Stimulated activated CD4-positive, alpha-beta T cell treated with anti-CD3 and anti-CD28 coated beads, TNF-alpha, amount 100 ng/mL, for 1 hour (primary cell): ENCODE measurements at places on chromosomes 13 and 19.

DNA sequence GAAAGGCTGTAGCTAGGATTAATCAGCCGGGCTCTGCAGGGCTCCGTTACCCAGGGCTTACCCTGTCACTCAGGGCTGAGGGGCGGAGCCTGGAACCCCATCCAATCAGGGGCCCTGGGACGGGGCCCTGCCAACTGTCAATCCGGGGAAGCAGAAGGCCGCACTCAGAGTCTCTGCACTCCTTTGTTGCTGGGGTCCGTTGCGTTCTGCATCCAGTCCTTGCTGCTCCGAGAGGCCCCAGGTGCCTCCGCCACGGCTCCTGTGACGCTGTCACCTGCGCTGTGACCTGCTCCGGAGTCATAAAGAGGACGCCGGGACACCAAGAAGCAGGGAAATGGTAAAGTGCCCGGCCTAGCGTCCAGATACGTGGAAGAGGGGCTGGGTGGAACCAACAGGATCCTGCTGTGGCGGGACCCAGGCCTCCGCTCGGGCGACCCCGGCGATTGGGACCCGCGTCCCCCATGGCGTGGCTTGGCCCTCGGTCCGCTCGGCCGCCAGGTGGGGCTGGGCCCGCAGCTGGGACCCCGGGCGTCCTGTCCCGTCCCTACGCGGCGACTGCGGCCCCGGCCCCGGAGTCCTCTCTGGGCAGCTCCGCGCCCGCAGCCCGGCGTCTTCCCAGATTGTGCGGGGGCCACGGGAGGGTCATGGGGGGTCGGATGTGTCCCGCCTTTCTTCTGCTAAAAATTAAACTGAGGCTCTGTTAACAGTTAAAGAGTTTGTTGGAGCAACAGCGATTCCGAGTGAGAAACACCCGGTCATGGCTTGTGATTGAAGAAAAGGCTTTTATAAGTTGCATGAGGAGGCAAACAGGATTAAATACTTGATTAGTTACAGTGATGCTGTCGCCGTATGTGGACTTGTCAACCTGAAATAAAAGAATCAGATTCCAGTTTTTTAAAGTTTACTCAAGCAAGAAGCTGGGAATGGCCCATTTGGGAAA lies at the start of gene ZNF491:
Gene ZNF491, plus strand, starts transcription at position 133 of the 940 bp plus-strand sequence. CDS start 7,431 bp downstream, outside the sequence.
- DNase-seq: peak; percentile 55

DNA sequence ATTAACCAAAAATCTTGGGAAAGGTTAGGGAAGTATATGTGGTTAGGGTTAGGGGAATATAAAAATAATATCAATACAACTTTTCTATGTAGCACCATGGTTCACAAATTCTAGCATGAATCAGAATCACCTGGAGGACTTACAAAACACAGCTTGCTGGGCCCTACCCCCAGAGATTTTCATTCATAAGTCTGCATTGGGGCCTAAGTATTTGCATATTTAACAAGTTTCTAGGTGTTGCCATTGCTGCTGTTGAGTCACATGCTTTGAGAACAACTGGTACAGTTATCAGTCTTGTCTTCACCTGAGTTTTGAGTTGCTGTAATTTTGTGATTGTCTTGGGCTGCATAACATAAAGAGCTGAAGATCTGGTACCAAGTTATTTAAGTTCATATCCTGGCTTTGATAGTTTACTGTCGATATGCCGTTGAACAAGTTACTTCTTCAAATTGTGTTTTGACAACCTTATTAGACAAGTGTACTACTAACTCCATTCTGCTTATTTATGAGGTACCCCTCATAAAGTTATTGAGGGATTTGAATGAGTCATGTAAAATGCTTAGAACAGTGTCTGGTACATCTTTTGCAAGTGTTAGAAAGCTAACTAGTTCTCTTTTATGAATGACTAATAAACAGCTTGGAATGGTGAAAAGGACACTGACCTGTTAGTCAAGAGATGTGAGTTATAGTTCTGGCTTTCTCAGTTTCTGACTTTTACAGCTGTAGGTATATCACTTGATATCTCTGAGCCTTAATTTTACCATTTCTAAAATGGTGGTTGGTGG lies 132.9 kb downstream of the PAN3 start:
- DNase-seq: no peak

DNA sequence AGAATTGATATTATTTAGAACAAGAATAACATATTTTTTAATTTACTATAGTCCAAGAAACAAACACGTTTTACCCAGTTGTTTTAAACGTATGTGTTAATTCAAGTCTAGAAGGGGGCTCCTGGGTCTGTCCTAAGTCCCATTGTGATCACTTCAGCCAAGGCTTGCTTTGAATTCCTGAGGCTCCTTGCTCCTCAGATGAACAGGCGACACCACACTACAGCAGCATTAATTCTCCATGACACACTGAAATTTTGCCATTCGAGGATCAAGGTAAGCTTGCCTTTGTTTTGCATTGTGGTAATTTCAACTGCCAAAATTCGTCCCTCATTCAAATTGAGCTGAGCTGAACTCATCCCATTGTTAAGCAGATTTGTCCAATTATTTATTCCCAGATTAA lies 1442.6 kb downstream of the SLITRK5 start:
- DNase-seq: no peak

GRCh38 chr13:66349966-66350365 lies 880.2 kb downstream of the PCDH9 start:
- no peak for DNase-seq

GRCh38 chr19:45368127-45368526 lies 2.2 kb downstream of the ERCC2 start:
- no peak for DNase-seq

DNA sequence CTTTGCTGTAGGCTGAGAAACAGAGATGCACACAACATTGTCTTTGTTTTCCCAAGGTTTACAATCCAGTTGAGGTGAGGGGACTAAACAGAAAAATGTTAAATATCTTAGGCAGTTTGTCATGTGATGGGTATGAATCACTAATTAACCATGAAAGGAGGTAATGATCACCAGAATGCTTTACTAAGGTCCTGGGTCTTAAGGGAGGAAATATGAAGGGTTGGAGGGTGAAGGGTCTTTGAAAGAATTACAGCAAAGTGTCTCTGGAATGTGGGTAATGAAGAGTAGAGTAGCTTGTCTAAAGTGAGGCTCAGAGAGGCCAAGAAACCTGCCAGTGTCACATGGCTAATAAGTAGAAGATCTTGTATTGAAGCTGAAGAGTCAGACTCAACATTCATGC lies 19.0 kb downstream of the BIVM start:
- no peak for DNase-seq

DNA sequence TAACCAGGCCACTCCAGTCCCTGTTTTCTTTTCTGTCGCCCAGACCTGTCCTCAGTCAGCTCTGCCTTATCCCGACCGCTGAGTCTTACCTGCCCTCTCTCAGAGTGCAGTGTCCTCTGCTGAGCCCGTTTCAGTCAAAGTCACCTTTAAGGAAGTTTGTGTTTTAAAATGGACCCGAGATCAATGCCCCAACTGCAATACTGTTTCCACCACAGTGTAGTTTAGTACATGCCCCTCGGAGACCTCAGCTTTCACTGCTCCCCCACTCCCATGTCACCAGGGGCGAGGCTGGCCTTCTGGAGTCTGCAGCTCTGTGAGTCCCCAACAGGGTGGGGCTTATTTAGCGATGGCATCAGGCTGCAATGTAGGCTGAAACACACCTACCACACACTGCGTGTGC lies 248.4 kb upstream of the TSHZ3 start:
- no peak for DNase-seq

- DNase-seq: no peak
Observed at GRCh38 chr19:7682175-7682855, 1.7 kb downstream of the TRAPPC5 start.

DNA sequence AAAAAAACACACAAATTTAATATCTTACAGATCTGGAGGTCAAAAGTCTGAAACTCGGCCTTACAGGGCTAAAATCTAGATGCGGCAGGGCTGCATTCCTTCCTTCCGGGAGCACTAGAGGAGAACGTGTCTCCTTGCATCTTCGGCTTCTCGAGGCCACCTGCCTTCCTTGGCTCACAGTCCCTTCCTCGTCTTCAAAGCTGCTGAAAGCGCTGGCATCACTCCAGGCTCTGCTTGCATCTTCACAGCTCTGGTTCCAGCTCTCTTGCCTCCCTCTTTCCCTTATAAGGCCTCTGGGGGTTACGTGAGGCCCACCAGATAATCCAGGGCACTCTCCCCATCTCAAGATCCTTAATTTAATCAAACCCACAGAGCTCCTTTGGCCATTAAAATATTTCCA lies 10.5 kb downstream of the XRCC1 start:
- DNase-seq: no peak

DNA sequence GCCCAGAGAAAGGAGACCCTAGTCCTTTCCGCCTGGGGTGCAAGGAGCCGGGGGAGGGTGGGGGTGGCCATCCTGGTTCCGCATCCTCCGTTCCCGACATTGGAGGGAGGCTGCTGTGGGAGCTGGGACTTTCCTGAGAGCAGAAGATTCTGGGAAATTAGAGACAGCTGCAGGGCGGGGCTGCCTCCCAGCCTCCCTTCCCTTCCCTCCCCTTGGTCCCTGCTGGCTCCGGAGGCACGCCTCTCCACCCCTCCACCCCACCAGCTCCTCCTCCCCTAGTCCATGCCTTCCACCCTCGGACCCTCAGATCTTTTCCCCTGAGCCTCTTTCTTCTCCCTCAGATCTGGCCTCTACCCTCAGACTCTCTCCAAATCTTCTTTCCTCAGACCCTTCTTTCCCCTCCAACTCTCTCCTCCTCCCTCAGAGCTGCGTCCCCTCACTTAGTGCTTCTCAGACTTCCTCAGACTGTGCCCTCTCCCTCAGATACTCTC lies 3.1 kb upstream of the BCL3 start:
- no peak for DNase-seq

GRCh38 chr19:41265395-41266153 lies 1.4 kb downstream of the HNRNPUL1 start:
- DNase-seq: no peak

GRCh38 chr19:18484992-18485391 lies 36.9 kb downstream of the ELL start:
- DNase-seq: no peak

DNA sequence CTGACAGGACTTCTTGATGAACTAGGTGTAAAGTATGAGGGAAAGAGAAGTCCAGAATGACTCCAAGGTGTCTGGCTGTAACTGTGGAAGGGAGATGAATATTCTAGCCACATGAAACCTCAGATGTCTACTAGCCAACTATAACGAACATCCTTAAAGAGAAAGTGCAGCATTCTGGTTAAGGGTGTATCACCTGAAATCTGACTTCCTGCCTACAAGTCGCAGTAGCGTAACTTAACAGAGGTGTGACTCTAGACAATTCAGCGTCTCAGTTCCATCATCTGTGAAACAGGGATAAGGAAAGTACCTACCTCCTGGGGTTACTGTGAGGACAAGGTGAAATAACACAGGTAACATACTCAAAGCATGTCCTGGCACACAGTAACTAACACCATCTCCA lies 145.7 kb upstream of the FBXL3 start:
- DNase-seq: no peak

- DNase-seq: no peak
Observed at GRCh38 chr13:77989281-77989680, 70.7 kb upstream of the EDNRB start.

DNA sequence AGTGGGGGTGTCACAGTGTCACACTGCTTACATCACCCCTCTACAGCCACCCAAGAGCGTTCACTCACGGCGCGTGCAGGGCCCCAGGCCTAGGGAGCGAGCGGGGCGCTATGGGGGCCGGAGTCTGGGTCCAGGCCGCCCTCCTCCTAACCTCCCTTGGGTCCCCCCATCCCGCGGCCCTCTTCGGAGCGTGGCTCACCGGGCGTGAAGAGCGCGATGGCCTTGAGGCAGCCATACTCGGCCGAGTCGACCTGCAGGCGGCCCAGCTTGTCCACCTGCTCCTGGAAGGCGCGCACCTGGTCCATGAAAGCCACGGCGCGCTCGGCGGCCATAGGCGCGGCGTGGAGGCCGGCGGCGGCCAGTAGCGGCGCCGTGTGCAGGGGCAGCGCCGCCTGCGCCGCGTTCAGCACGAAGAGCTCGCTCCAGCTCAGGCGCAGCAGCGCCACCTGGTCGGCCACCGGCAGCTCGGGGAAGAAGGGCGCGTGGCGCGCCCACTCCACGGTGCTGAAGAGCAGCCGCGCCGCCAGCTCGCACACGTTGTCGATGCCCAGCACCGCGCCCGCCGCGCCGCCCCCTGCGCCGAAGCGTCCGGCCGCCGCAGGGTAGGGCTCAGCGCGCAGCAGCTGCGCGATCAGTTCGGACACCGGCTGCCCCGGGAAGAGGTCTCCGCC lies 9.4 kb downstream of the OCEL1 start:
- DNase-seq: no peak

GRCh38 chr13:99203601-99204579 lies 3.2 kb downstream of the UBAC2 start:
- no peak for DNase-seq

DNA sequence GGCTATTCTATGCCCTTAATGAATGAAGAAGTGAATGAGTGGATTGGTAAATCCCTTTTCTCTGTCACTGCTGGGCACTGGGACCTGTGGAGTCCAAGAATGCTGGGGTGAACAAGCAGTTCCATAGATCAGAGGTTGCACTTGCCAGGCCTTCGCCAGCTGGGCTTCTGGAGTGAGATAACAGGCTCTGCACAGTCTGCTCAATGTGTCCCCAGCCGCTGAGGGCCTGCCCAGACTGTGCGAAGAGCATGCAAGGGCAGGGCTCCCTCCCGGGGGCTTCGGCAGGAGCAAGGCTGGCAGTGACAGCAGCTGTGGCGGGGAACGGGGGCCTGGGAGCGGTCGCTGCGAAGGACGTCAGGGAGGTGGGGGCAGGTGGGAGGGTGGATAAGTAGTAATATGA lies 51.3 kb downstream of the ZNF536 start:
- DNase-seq: no peak

GRCh38 chr19:34731019-34731829 lies 2.8 kb upstream of the ZNF181 start:
- no peak for DNase-seq

GRCh38 chr19:27885359-27885758 lies 1327.6 kb downstream of the UQCRFS1 start:
- DNase-seq: no peak

DNA sequence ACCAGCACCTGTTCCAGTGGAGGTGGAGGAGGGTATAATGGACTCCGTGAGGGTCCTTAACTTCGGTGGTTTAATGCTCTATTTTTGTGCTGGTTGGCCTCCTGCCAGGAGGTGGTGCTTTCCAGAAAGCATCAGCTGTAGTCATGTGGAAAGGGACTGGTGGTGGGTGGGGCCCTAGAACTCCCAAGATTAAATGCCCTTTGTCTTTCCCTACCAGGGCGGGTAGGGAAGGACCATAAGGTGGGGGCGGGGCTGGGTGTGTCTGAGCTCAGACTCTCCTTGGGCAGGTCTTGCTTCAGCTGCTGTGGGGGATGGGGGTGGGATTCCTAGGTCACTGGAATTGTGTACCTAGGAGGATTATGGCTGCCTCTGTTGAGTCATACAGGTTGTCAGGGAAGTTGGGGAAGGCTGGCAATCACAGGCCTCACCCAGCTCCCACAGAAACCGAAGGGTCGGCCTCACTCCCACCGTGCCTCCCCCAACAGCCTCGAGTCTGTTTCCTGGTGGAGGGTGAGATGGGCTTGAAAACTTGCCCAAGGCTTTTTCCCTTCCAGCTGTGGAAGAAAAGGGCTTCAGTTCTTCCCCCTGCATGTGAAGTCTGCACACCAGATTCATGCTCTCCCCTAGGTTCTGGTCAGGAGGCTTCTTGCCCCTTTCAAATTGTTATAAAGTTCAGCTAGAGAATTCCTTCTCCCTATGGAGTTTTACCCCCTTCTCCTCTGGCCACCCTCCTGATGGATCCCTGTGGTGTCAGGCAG lies 60.3 kb upstream of the CLDN10 start:
- no peak for DNase-seq

- peak; percentile 27 for DNase-seq
Observed at GRCh38 chr19:3665681-3666544, 34.4 kb downstream of the PIP5K1C start.
